ENCODE measurements at places on chromosomes 16 and 17.

DNA sequence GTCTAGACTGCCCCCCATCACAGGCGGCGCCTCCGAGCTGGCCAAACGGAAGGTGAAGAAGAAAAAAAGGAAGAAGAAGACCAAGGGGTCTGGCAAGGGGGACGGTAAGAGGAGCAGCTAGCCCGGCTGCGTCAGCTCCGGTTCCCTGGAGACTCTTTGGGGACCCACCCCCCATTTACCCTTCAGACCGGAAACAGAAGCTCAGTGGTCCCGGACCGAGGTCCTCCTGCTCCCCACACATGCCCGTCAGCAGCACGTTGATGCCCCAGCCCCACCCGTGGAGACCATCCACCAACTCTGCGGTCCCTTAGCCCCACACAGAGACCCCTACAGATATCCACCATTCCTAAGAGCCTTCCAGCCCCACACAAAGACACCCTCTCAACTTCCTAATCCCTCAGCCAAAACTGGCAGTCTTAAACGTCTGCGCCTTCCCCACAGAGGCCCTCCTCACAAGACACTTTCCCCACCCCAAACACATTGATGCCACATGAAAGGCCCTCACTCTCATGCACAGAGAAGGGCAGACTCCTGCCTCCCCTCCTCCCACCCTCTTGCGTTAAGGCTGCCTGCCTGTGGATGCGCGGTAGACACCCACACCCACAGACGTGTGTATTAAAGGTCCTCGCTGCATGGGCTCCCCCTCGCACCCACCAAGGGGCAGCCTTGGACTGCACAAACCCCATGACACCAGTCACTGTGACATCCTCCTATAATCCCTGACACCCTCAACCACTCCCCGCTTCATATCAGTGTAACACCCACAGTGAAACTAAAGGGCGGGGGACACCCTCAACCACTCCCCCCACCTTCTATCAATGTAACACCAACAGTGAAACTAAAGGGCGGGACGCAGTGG, 58.2 kb upstream of the RPH3AL start:
- DNase-seq, result no peak

DNA sequence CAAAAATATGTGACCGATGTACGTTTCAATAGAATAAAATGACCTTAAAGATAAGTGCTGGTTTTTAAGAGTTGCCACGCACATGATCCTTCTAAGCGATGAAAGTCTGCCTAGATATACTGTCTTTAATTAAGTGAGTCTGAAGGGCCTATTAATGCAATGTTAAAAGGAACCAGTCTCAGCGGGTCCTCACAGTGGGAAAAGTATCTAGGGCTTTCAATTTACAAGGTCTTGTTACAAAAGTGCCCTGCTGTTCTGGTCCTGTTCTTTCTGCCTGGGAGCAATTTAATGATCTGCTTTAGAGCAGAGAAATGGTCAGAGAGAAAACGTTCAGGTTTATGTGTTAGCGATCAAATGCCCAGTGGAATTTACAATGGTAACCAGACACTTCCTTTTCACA, 864.0 kb downstream of the KCNJ2 start:
- no peak for DNase-seq

DNA sequence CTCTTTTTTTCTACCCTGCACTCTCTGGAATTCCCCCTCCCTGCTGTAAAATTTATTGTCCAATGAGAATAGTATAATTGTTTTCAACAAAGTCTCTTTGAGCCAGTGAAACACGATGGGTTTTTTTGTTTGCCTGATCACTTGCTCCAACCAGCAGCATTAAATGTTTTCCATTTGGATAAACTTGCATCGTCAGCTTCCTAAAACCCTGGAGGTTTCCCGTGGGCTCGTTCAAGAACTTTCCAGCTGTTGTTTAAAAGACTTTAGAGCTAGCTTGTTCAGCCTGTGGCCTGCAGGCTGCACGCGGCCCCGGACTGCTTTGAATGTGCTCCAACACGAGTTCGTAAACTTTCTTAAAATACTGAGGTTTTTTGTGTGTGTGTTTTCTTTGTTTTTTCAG, 14.9 kb downstream of the NAGPA start:
- no peak for DNase-seq

- DNase-seq, result no peak
Measured at GRCh38 chr16:74275031-74275636, 21.5 kb upstream of the PSMD7 start.

GRCh38 chr16:78591682-78592103, 492.2 kb downstream of the WWOX start:
- no peak for DNase-seq

DNA sequence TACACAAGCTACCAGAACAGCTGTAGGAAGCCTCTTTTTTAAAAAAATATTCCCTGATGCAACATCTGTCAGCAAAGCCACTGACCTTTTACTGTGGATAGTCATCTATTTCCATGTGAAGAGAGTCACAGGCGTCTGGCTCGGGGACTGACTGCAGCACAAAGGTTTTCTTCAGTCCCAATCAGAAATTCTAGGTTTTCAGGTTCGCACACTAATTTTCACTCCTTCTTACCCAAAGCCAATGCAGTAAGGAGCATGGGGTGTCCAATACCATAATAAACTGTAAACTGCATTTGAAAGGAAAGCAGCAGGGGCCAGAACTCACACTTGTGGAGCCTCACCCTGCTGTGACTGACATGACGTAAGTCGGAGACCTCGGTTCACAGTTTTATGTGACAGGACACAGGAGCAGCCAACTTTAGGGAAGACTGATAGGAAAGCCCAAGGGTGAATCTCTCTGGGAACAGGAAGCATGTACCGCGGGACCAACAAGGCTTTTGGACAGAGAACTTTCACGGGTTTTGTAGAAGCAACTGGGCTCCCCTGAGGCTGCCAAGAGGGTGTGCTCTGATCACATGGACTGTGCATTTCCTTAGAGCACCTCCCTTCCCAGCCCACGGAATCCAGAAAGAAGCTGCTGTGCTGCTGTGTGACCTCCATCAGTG, 9.1 kb upstream of the TMEM100 start:
- no peak for DNase-seq

DNA sequence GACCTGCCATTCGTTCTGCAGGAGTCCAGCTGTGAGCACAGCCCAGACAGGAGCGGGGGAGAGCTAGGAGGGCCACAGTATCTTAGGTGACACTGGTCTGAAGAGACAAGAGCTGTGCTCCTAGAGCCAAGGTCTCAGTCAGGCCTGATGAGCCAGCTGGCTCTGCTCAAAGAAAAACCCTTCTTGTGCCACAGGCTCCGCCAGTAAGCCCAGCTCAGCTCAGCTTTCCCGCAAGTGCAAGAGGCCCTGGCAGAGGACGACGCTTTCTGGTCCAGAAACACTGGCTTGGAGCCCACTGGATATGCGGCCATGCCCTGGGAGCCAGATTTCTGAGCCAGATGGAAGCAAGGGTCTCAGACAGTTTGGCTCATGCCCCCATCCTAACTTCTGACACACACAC, 23.9 kb downstream of the PEMT start:
- no peak for DNase-seq

GRCh38 chr17:41666237-41666641, 22.4 kb upstream of the EIF1 start:
- DNase-seq, result peak; percentile 92

GRCh38 chr16:49594685-49595498, 221.3 kb downstream of the C16orf78 start:
- no peak for DNase-seq

- no peak for DNase-seq
Measured at GRCh38 chr16:80142281-80142680, 398.5 kb upstream of the DYNLRB2 start.

- no peak for DNase-seq
Measured at GRCh38 chr17:37117373-37118142, 168.8 kb downstream of the AATF start.

DNA sequence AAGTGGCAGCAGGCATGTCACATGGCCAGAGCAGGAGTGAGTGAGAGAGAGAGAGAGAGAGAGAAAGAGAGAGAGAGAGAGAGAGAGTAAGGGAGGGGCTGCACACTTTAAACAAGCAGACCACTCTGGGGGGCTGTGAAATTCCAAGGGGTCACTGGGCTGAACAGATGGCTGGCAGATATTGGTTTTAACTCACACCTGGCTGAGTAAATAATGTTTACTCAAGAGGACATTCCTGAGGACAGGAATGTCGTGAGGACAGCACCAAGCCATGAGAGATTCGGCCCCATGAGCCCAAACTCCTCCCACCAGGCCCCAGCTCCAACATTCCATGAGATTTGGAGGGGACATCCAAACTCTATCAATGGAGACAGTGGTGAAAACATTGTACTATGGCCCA, 269.7 kb downstream of the CBLN1 start:
- DNase-seq, result no peak

DNA sequence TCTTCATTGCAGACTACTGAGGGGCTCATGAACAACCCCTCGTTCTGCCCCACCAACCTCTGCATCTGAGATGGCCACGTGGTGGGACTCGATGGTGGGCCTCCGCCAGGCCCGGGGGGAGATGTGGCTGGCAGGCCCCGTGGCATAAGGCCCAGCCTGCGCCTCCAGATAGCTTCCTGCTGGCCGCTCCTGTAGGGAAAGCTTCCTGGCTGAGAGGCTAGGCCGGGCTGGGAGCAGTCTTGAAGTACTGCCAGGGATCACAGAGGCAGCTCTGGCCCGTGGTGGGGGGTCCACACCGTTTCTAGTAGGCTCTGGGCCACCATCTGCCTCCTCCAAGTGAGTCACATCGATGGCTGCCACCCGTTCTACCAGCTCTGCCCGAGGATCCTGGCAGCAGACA, 7.6 kb downstream of the CAMKK1 start:
- DNase-seq, result no peak

GRCh38 chr16:68564382-68564985, 25.4 kb downstream of the ZFP90 start:
- no peak for DNase-seq

GRCh38 chr16:30473231-30474073, 910 bp downstream of the ITGAL start:
- no peak for DNase-seq

DNA sequence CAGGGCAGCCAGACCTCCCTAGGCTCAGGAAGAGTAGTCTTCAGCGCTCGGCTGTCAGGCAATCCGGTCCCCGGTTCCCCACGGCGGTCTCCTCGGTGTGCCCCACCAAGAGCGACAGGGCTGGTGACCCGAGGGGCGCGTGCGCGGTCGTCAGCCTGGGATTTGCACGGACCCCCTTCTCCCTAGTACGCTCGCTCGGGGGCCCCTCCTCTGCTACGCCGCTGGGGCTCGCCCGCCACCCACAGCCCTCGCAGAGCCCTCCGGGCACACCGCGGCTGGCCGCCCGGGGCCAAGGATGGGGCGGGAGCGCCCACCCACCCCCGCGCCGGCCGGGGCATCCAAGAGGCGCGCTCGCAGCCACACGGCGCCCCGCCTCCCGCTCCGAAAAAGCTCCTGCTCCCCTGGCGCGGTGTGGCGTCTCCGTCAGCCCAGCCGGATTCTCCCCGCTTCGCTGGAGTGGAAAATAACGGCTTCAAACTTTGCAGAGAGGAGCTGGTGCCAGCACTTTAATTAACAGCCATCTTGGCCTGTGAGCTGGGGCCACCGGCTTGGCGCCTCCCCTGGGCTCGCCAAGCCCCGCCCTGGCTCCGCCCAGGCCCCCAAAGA, 2.1 kb upstream of the C1QL1 start:
- no peak for DNase-seq

- DNase-seq, result no peak
Measured at GRCh38 chr16:65010125-65010524, 111.7 kb downstream of the CDH11 start.

DNA sequence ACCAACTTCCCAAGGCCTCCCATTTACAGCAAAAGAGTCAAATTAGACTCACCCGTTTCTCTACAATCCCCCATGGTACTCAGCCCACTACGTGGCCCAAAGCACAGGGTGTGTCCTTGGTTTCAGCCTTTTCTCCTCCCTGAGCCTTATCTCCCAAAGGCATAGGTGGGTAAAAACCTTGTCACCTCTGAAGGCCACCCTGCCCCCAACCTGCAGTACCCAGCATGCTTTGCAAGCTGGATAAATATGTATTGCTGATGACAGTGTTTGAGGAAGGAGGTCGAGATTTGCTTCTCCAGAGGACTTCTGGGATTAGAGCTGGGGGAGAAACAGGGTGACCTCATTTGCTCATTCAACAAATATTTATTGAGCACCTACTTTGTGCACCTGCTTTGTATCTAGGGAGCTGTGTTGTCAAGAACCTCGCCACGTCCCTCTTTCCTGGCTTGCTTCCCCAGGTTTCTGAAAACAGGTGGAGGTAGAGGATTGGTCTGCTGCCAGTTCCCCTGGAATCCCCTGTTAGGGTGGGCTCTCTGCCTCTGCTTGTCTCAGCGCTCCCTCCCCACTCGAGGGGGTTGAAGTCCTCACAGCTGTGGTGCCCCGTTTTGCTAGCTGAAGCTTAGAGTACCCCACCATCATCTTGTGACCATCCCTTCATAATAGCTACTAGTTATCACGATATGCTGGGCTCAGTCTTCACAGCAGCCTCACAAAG, 3.0 kb downstream of the LASP1 start:
- DNase-seq, result no peak

GRCh38 chr16:18969855-18970240, 13.9 kb upstream of the TMC7 start:
- DNase-seq, result no peak

GRCh38 chr16:3950343-3951193, 70.1 kb upstream of the CREBBP start:
- DNase-seq, result no peak

DNA sequence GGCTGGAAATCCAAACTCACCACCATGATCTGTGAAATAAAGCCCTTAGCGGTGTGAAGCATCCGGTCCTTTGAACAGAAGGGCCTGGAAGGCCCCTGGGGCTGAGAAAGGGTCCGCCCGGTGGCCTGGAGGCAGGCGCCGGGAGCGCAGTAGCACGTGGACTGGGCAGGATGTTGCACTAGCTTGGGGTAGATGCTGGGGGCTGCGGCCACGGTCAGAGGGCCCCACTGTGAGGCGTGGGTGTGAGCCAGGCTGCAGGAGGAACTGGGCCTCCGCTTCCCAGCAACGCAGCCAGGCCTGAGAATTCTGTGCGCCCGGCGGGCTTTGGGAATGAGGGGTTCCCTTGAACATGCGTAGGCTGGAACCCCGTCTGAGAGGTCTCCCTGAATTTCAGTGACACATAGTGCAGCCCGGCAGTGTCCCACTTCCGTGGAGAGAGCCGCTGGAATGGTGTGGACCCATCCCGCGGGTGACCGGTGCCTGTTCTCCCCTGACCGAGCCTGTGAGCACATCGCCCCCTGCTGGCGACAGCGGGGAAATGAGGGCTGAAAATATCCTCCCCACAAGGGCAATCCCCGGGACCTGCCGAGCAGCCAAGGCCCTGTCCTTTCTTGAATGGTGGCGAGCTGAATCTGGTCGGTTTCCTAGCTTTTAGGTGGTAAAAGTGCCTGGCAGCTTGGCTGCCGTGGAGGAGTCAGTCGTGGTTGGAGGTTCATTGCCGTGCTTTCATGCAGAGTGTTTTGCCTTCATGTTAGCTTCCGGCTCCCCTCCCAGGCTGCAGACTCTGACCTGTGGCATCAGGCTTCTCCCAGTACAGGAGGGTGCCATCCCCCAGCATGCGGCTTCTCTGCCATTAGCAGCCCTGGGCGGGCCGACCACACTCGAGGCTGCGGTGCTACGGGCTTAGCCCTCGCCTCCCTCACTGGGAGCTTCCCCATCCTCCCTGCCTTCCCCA, 43.8 kb downstream of the DNAJA2 start:
- DNase-seq, result peak; percentile 61
